OCI-M1 (cell line): ENCODE measurements at places on chromosomes 16 and 17.

DNA sequence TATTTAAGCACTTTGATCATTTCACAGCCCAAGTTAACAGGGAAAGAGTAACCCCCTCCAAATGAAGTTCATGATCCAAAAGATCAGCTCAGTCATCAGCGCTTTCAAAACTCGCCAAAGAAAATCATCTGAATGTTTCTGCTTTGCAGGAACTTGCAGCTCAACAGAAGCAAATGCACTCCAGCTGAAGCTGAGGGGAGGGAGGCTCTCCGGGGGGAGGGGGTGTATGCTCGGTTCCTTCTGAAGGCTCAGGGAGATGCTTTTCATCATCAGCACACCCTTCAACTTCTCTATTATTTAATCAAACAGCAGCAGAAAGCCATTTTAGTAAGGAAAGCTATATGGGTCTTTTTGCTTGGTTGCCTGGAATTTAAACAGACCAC lies 24.4 kb upstream of the ERN1 start:
- DNase-seq, result no peak

GRCh38 chr16:54473226-54473993 lies 186.8 kb upstream of the IRX3 start:
- no peak for DNase-seq

DNA sequence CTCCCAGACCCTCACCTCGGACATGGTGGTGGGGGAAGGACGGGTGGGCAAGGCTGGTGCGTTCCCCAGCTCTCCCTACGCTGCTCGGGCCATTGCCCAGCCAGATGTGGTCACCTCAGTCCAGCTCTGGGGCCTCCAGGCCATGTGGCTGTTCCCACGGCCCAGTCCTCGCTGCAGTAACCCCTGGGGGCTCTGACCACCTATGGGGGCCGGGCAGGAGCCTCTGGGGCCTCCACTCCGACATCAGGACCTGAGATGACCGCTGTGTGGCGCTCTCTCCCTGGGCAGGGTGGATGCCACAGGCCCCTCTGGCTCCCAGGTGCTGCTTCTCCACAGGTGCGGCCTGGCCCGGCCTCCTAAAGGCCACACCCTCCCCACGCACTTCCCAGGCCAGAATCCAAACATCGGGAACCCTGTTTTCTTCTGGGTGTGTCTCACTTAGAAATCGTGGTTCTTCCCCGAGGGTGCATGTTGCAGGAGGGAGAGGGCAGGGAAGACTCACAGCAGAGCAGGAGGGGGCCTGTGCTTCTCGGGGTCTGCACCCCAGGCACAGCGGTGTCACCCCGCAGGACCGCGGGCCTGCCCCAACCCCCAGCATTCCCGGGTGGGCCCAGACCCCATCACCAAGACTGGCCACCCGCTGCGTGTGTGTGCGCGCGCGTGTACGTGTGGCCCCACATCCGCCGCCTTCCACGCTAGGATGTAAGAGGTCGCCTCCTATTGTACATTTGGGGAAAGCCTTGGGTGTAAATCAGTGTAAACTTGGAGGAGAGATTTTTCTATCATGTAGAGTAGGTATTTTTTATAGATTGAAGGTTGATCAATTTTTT lies 5.9 kb upstream of the CAPN15 start:
- no peak for DNase-seq

- DNase-seq, result no peak
Observed at GRCh38 chr16:85438981-85439685, 174.0 kb upstream of the GSE1 start.

- no peak for DNase-seq
Observed at GRCh38 chr17:65104973-65105372, 32.2 kb upstream of the RGS9 start.

DNA sequence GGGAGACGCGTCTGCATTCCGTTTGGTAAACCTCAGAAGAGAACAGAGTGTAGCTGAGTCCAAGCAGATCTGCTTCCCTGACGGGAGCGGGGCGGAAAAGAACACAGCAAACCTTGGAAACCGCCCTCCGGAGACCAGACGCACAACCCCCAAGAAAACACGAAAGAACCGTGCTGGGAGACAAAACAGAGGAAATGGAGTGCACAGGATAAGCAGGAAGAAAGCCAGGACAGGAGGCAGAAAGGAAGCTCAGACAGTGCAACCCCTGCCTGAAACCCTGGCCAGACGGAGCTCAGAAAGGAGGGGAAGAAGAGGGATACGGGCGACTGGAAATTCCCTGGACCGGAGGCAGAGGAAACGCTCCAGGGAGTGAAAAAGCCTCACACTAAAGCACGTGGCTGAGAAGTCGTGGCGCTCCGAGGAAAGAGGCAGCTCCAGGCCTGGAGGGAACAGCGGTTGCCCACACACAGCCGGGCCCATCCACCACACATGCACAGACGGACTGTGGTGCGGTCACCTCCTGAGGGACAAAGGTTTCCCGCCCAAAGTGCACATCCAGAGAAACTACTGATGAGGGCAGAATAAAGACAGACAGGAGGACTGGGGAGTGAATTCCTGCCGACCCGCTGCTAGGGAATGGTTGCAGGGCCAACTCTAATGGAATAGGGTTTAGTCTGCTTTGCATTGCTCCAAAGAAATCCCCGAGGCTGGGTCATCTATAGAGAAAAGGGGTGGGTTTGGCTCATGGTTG lies 10.2 kb downstream of the DPEP1 start:
- no peak for DNase-seq

- DNase-seq, result no peak
Observed at GRCh38 chr17:79937391-79938335, 98.0 kb downstream of the TBC1D16 start.

DNA sequence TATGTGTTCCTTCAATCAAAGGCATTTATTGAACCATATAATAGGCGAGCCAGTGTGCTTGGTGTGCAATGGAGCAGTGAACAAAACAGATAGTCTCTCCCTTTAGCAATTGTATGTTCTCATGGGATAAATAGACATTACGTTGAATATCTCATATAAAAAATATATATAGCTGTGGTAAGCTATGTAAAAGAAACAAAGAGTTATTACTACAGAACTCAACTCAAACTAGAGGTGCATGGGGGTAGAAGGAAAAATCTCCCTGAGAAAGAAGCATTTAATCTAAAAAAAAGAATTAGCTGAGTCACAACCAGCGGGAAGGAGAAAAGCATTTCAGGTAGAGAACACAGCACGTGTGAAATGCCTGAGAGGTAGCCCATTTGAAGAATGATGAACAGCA lies 919.3 kb downstream of the CDH11 start:
- DNase-seq, result no peak

DNA sequence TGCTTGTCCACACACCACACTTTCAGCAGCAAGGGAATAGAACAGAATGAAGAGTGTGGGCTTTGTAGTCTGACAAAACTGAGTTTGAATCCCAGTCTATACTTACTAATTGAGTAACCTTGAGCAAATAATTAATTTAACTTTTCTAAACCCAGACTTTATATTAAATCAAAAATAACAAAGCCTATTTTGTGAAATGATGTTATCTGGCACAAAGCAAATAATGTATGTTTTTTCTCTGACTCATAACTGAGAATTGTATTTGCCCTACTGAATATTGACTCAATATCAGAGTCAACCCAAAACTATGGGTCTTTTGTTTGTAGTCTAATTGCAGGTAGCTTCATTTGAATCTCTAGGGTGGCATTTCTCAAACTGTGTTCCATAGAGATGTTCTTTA lies 77.9 kb upstream of the TANC2 start:
- DNase-seq, result no peak

GRCh38 chr17:9339958-9340357 lies 235.7 kb downstream of the STX8 start:
- DNase-seq, result no peak

DNA sequence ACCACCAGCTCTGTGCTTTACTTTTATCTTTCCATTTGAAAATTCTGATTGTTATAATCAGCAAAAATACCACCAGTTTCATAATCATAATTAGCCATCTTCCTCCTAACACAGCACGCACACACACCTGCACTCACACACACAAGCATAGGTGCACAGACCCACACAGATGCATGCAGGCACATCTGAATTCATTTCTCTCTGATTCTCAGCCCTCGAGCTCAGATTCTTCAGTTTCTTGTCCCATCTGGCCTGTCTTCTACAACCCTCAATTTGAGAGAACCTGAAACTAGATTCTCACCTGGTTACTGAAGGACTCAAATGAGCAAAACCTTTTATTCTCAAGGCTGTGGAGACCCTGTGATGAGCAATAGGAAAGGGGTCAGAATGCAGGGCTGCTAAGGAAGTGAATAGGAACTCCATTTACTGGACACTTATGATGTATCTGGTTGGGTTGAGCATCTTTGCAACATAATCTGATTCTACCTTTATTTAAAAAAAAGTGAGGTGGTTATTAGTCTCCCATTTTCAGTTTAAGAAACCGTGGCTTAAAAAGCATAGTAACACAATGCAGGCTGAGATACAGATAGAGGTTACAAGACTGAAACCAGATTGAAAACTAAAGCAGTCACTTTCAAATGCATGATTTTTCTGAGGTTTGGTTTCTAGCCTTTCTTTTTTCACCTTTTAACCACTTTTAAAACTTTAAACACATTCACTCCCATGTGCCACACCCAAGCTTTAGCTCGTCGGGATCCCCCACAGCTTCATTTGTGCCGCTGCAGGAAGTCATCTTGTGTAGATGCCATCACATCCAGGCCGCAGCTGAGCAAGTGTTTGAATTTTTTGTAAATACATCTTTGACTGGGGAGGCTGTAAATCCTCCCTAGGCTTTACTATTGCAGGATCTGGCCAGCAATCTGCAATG lies 9.4 kb downstream of the KRT33A start:
- no peak for DNase-seq

- no peak for DNase-seq
Observed at GRCh38 chr17:7355053-7355452, at the start of gene TMEM95. Gene TMEM95 (plus strand): TSS chr17:7355156. CDS start chr17:7355205, 49 bp downstream.
